ENCODE measurements at places on chromosomes 4 and X. TPM values are rescaled to one million over a fixed set of nuclear protein-coding genes. Genes with fewer than 3 reads are reported as not detected.

The ADGRA3 gene
- total RNA-seq, result 76.2 TPM

The MTNR1A gene
- not detected for total RNA-seq

The SMIM10 gene
- total RNA-seq, result not detected

The TEX13C gene
- total RNA-seq, result not detected

The CXorf49 gene
- not detected for total RNA-seq

The LONRF3 gene
- 0.29 TPM for total RNA-seq

The ERCC6L gene
- total RNA-seq, result 1.2 TPM

The TCEANC gene
- total RNA-seq, result 6.3 TPM

The CSN1S1 gene
- total RNA-seq, result not detected

All from glutamatergic neuron (in vitro differentiated cells).